ENCODE measurements at places on chromosomes 16 and 17. TPM values are rescaled to one million over a fixed set of nuclear protein-coding genes. Genes with fewer than 3 reads are reported as not detected.

Gene LPCAT2
- 13.1 TPM for total RNA-seq

Gene WNT3
- total RNA-seq, result 1.3 TPM

Gene SLC6A4
- not detected for total RNA-seq

Gene GCGR
- total RNA-seq, result not detected

Gene ARL2BP
- 65.7 TPM for total RNA-seq

Gene TBKBP1
- 11.6 TPM for total RNA-seq

Gene NLRP1
- 11.8 TPM for total RNA-seq

Gene FOXC2
- total RNA-seq, result 0.26 TPM

Gene SPATA22
- total RNA-seq, result 0.17 TPM

Gene ASB16
- 0.17 TPM for total RNA-seq

- peaks cover 9% of the 10 kb centered on the region for H3K27me3 ChIP-seq
- peak; percentile 68 for DNase-seq
- H3K36me3 ChIP-seq, result no peaks in the 10 kb centered on the region
- no peak overlapping the region for H3K27ac ChIP-seq
- peak overlapping the region; percentile 48 for H3K4me3 ChIP-seq
These were observed 13.7 kb upstream of the CNGB1 start for GRCh38 chr16:57984443-57985203.

GRCh38 chr16:84207879-84208278 is 16.9 kb downstream of the ADAD2 start:
- peaks cover 8% of the 10 kb centered on the region for H3K27me3 ChIP-seq
- H3K27ac ChIP-seq, result no peak overlapping the region
- H3K36me3 ChIP-seq, result no peaks in the 10 kb centered on the region
- H3K4me1 ChIP-seq, result no peaks in the 10 kb centered on the region
- no peak overlapping the region for H3K4me3 ChIP-seq

DNA sequence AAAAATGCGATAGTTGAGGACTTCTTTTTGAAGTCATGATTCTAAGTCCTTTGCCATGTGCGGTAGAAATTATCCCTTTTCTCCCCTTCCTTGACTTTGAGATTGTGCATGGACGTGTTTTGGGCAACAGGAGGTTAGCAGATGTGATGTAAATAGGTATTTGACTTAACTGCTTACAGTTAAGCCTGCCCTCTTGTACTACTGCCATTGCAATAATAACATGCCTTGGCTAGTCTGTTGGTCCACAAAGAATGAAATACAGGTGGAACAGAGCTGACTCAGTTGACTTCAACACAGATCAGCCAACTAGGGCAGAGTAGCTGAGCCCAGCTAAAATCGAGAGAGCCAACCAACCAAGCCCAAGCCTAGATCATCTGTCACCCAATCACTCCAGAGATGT is 125.5 kb downstream of the BRIP1 start:
- H3K4me1 ChIP-seq, result no peaks in the 10 kb centered on the region
- no peaks in the 10 kb centered on the region for H3K27me3 ChIP-seq
- DNase-seq, result no peak
- H3K27ac ChIP-seq, result no peak overlapping the region
- H3K36me3 ChIP-seq, result peaks cover 1% of the 10 kb centered on the region

GRCh38 chr16:24834459-24835335 is 11.1 kb upstream of the SLC5A11 start:
- no peaks in the 10 kb centered on the region for H3K27me3 ChIP-seq
- H3K36me3 ChIP-seq, result no peaks in the 10 kb centered on the region
- peaks cover 8% of the 10 kb centered on the region for H3K4me1 ChIP-seq
- H3K4me3 ChIP-seq, result no peak overlapping the region

DNA sequence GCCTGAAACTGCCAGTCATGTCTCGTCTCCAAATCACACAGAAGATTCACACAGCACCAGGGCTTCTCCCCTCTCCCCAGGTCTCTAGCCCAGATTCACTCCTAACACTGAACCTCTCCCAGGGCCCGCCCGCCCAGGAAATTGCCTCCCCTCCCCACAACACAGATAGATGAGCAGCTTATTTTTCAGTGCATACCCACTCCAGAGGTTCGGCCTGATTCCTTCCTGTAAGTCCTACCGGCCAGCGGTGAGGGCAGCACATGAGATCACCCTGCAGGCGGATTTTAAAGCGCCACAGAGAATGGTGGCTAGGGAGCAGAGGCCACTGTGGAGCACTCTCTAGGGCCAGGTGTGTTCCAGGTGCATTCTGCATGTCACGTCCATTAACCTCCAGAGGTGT is 301.8 kb downstream of the IRF8 start:
- no peak overlapping the region for H3K27ac ChIP-seq
- peaks cover 2% of the 10 kb centered on the region for H3K4me1 ChIP-seq
- no peak for DNase-seq
- peaks cover 5% of the 10 kb centered on the region for H3K27me3 ChIP-seq
- no peak overlapping the region for H3K4me3 ChIP-seq

DNA sequence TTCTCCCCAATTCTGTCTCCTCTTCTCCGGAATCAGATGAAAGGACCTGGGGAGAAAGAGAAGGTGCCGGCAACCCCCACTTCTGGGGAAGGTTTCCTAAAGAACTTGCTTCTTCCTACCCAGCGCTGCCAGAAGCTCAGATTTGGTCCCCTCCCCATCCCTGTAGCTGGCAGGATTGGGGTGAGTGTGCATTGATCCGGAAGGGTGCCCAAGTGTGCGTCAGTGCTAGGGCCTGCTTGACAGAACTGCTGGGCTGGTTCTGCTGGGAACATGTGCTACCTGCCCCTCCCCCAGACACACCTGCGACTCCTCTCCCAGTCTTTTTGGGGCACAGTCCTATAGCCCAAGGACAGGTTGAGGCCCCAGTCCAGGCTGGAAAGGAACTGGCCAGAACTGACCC is 3.3 kb downstream of the ARL4D start:
- DNase-seq, result no peak
- H3K27ac ChIP-seq, result no peak overlapping the region
- H3K4me3 ChIP-seq, result peak overlapping the region; percentile 76
- peaks cover 14% of the 10 kb centered on the region for H3K4me1 ChIP-seq

DNA sequence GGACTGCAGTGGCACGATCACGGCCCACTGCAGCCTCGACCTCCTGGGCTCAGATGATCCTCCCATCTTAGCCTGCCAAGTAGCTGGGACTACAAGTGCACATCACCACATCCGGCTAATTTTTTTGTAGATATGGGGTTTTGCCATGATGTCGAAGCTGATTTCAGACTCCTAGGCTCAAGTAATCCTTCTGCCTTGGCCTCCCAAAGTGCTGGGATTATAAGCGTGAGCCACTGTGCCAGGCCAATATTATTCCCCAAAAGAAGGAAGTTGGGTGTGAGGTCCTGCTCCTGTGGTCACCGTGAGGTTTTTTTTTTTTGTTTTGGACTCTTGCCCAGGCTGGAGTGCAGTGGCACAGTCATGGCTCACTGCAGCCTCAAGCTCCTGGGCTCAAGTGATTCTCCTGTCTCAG is 1.5 kb downstream of the AMZ2 start:
- no peaks in the 10 kb centered on the region for H3K27me3 ChIP-seq
- no peak overlapping the region for H3K4me3 ChIP-seq
- peaks cover 8% of the 10 kb centered on the region for H3K4me1 ChIP-seq
- peaks cover 2% of the 10 kb centered on the region for H3K36me3 ChIP-seq
- H3K27ac ChIP-seq, result peak overlapping the region; percentile 86
- no peak for DNase-seq

DNA sequence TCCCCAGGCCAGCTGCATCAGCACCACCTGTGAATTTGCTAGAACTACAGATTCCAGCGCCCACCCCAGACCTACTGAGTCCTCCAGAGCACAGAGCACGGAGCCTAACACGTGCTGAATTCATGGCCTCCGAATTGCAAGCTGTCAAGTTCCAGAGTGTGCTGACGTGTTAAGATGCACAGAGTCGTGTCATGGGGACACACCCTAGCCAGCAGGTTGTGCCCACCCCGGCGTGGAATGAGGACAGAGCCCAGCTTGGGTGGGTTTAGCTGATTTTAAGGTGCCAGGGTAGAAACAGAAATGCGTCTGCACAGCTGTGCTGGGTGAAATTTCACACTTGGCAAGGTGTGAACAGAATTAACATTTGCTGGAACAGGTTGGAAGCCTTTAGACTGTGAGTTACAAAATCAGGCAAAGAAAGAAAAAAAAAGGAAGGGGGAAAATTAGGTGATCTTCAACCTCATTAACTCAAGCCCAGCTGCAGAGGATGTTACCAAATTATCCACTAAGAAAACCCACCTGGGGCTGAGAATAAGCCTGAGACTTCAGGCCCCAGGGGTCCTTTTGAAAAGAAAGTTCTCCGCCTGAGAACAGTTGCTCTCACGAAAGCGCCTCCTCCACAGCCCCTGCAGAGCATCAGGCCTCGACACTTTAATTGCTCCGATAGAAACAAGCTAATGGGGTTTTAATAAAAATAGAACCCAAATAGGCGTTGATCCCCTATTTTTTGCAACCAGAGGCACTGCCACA is 27.1 kb downstream of the GINS3 start:
- H3K27me3 ChIP-seq, result no peaks in the 10 kb centered on the region
- H3K4me3 ChIP-seq, result no peak overlapping the region
- no peak overlapping the region for H3K27ac ChIP-seq
- H3K36me3 ChIP-seq, result no peaks in the 10 kb centered on the region
- no peaks in the 10 kb centered on the region for H3K4me1 ChIP-seq

DNA sequence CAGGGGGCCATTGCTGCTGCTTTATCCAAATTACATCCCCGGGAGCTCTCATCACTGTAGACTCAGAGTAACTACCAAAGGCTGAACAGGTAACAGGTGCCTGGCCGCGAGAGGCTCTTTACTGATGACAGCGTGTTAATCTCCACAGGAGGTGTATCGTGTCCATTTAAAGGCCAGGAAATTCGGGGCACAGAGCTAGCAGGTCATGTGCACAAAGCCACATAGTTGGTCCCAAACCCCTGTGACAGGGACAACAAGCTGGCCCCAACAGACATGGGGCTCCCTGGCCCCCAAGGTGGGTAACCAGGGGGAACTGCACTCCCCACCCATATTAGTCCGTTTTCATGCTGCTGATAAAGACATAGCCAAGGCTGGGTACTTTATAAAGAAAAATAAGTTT is 55.3 kb upstream of the RBFOX3 start:
- no peaks in the 10 kb centered on the region for H3K27me3 ChIP-seq
- no peaks in the 10 kb centered on the region for H3K36me3 ChIP-seq
- no peak overlapping the region for H3K4me3 ChIP-seq
- no peak for DNase-seq
- H3K27ac ChIP-seq, result no peak overlapping the region

DNA sequence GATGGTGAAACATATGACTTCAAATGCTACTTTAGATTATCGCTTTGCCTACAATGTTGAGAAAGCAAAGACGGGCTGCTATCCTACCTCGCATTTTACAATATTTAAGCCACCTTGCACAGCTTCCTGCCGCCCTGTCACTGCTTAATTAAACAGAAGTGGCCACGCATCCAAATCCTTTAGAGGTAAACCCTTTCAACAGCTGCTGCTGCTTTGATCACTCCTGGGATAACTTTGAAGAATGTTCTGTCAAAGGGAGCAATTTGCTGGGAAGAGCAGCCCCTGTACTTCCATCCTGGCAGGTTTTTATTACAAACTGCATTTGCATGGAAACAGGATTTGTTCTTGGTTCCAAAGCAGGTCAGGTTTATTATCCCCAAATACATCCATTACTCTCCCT is 24.2 kb upstream of the SSTR2 start:
- no peaks in the 10 kb centered on the region for H3K27me3 ChIP-seq
- H3K36me3 ChIP-seq, result no peaks in the 10 kb centered on the region
- H3K4me3 ChIP-seq, result no peak overlapping the region
- no peak for DNase-seq
- no peak overlapping the region for H3K27ac ChIP-seq

- peak; percentile 34 for DNase-seq
- H3K27ac ChIP-seq, result no peak overlapping the region
- no peaks in the 10 kb centered on the region for H3K36me3 ChIP-seq
- H3K4me1 ChIP-seq, result no peaks in the 10 kb centered on the region
- no peak overlapping the region for H3K4me3 ChIP-seq
These were observed 13.4 kb upstream of the TAC4 start for GRCh38 chr17:49861150-49861884.

DNA sequence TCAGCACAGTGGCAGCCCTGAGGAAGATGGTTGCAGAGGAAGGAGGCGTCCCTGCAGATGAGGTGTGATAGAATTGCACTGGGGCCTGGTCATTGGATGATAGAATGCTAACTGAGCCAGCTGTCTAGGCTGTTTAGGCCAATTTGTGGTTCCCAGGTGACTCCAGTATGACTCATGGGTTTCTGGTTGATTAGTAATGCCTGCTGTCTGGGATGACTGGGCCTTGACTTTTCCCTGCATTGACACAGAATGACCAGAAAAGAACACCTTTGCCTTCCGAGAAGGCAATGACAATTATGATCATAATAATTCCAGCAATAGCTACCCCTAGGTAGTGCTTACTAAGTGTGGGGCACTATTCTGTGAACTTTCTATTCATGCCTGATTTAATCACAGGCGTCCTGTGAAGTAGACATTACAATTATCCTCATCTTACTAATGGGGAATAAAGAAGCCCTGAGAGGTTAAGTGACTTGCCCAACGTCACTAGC is 31.5 kb downstream of the USP43 start:
- no peak overlapping the region for H3K27ac ChIP-seq
- no peaks in the 10 kb centered on the region for H3K4me1 ChIP-seq
- no peaks in the 10 kb centered on the region for H3K27me3 ChIP-seq

- H3K27me3 ChIP-seq, result no peaks in the 10 kb centered on the region
- H3K36me3 ChIP-seq, result no peaks in the 10 kb centered on the region
- no peak overlapping the region for H3K4me3 ChIP-seq
- H3K27ac ChIP-seq, result peak overlapping the region; percentile 97
- H3K4me1 ChIP-seq, result peaks cover 25% of the 10 kb centered on the region
These were observed 18.7 kb upstream of the JPH3 start for GRCh38 chr16:87583453-87584131.

DNA sequence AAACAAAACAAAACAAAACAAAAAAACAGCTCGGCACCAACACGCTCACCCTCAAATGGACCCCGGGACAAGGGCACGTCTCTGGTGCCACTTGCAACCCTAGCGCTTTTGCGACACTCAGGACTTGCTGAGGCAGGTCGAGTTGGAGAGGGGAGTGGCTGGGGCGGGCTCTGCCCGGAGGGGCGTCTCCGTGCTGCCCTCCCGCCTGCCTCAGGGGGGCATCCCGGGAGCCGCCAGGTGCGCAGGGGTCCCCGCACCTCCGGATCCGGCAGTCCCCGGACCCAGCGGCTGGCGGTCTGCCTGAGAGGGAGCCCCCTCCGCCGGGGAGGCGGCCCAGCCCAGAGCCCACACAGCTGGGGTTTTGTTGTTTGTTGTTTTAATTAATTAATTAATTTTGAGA is at the start of gene SLC52A1:
Gene SLC52A1 (minus strand): TSS at position 112 of the 400 bp plus-strand sequence. CDS start 820 bp downstream, outside the sequence.
- no peaks in the 10 kb centered on the region for H3K4me1 ChIP-seq
- no peak within 1 kb of the TSS for H3K4me3 ChIP-seq
- no peaks in the 10 kb centered on the region for H3K36me3 ChIP-seq
- H3K27ac ChIP-seq, result no peak within 1 kb of the TSS
- DNase-seq, result no peak

GRCh38 chr16:77402118-77402517 is 32.7 kb downstream of the ADAMTS18 start:
- no peaks in the 10 kb centered on the region for H3K4me1 ChIP-seq
- H3K4me3 ChIP-seq, result no peak overlapping the region
- H3K27me3 ChIP-seq, result no peaks in the 10 kb centered on the region
